ENCODE measurements at places on chromosomes 5 and 9. TPM values are rescaled to one million over a fixed set of nuclear protein-coding genes. Genes with fewer than 3 reads are reported as not detected.

GRCh38 chr5:143054480-143054941 is 284.3 kb downstream of the ARHGAP26 start:
- DNase-seq = no peak

COL5A1 gene
- total RNA-seq = 21.5 TPM

PFN3 gene
- not detected for total RNA-seq

SLC25A2 gene
- total RNA-seq = 1.1 TPM

DNA sequence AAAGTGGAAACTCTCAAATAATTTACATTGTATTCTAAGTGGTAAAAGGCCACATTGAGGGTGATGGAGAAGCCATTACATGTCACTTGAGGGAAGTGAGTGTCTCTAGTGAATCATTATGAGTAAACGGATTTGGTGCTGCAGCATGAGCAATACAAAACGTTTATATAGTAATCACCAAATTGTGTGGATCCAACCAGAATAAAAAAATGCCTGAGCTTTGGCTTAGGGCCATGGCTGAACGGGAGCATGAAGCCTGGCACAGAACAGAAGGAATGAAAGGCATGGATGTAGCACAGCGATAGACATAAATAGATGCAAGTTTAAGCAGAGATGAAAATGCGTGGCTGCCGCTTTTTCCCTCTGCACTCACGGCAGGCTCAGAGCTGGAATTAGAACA is 58.3 kb downstream of the PTTG1 start:
- DNase-seq = no peak

GRCh38 chr5:22372826-22373660 is 480.1 kb downstream of the CDH12 start:
- DNase-seq = no peak

MAMDC2 gene
- total RNA-seq = 0.60 TPM

GRCh38 chr9:113631871-113632665 is 168.5 kb downstream of the RGS3 start:
- DNase-seq = no peak

TAF11L9 gene
- not detected for total RNA-seq

DNA sequence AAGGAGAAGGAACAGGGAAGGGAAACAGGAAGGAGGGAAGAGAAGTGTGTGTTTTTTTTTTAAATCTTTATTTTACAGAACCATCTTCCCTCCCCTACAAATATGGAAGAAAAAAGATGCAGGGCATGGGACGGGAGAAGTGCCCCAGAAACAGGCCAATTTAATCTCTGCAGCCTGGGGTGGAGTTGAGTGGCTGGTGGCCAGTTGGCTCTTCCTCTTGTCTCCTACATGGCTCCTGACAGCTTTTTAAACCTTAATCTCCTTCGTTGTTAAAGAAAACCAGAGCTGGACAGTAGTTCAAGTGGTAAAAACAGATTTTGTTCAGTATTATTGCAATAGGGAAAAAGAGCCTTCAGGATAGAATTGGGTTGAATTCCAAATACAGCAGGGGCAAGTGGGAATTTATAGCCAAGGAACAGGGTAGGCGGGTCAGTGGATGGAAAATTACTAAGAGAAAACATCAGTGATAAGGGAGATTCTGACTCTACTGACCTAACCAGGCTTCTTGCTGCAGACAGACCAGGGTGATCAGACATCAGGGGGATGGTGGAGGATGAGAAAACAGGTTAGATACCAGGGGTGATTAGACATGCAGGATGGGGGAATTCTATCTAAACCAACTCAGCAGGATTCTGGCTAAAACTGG is 125.1 kb upstream of the CLINT1 start:
- DNase-seq = no peak

DNA sequence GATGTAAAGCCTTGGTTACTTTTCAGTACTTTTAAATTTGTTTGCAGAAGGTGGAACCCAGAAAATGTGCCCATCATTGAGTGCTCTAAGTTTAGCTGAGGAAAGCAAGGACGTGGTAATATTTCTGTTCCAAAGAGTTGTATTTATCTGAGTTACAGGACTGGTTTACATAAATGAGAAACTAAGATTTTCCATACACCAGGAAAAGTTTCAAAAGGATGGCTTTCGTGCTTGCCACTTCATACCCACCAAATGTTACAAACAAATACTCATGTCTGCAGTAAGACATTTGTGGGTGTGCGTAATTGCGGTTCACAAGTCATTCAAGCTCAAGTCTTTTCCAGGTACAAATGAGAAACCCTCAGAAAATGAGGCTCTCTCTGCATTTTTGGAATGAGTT is 68.1 kb downstream of the CWC27 start:
- DNase-seq = no peak

GRCh38 chr9:135804581-135805421 is 102.5 kb downstream of the CAMSAP1 start:
- no peak for DNase-seq

TIGD6 gene
- total RNA-seq = 3.8 TPM

- no peak for DNase-seq
Measured at GRCh38 chr9:105507096-105507790, 50.7 kb upstream of the FKTN start.

DNA sequence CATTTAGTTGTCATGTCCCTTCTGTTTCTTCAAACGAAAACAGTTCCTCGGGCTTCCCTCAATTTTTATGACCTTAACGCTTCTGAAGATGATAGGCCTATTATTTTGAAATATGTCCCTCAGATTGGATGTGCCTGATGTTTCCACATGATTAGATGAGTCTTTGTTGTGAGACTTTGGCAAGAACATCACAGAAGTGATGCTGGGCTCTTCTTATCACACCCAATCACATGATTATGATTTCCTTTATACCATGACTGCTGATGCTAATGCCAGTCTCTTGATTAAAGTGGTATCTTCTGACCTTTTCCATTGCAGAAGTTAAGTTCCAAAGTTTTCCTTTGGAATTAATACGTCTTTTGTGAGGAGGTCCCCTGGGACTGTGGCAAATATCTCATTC is 175.7 kb downstream of the SAXO1 start:
- DNase-seq = no peak

DNA sequence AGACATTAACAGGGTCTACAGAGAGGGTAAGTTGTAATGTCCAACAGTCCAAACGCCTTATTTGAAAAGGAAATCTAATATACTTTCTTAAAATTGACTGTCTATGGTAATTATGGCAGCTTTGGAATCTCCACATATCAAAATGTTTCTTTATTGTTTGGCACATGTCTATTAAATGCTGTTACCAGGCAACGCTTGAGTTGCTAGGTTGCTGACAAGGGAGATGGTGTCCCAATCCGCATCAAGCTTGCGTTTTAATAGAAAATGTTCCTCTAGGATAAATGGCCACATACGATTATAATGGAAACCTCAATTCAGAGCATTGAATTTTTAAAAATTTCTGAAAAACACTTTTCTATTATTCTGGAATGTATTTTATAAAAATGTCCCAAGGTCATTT is 9.2 kb downstream of the ANXA1 start:
- DNase-seq = no peak
